ENCODE measurements at places on chromosomes 12 and 14.

- no peak for DNase-seq
These were observed 663 bp downstream of the PTGER2 start for GRCh38 chr14:52314595-52315354.

- no peak for DNase-seq
These were observed 59.0 kb downstream of the CLMN start for GRCh38 chr14:95260537-95261361.

DNA sequence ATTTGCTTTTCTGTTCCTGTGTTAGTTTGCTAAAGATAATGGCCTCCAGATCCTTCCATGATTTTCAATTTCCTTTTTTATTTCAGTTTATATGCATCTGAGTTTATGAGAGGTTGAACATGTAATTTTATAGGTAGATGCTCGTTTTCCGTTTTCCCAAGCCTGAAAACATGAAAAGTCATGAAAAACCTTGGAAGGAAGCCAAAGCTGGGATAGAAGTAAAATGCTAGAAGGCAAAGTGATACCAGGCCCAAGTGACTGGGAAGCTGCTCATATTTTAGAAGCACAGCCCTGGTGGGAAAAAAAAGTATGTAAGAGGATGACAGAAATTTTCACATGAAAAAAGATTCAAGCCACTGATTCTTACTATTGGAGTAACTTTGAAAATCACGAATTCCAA is 290.8 kb downstream of the PRKD1 start:
- no peak for DNase-seq

DNA sequence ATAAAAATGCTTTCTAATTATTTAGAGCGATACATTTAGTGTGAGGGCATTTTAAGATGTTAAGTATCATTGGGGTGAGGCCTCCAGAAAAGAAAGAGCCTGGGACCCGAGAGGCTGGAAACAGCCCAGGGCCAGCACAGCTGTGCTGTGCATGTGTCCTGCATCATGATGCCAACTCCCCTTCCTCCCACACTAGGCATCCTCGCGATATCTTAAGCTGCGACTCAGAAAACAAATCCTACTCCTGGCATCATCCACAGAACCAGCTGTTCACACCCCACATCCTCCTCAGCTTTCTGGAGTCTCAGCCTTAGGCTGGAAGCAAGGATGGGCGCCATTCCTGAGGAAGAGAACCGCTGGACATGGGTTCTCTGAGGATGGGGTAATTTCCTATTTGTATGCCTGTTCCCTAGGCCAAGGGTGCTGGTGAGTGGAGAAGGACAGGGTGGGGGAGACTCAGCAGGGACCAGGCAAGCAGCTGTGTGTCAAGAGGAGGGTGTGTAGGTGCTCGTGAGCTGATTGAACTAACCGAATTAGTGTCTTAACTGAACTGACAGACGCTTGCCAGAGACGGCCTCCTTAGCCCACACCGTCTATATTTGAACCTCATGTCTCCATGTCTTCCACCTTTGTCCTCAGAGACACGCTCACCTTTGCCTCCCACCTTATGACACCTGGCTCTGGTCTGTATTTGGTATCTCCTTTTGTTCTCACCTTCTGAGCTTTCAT is 15.6 kb upstream of the MCRS1 start:
- no peak for DNase-seq

- no peak for DNase-seq
These were observed 135.2 kb downstream of the RERGL start for GRCh38 chr12:17954788-17955187.

DNA sequence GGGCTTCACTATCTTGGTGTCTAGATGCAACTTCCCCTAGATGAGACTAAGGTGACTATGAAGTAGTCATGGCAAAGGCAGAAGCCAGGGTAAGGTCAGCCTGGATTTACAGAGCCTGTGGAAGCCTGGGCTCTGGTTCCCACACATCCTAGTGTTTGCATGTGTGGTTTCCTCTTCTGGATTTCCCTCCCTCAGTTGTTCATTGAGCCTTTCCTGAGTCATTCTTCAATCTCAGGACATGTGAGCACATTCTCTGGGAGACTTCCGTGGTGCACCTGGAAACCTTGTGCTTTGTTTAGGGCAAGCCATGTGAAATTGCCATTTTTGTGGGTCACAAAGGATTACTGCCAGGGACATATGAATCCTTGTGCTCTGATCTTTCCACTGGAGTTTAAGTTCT is 236.6 kb downstream of the C12orf75 start:
- no peak for DNase-seq

GRCh38 chr12:11615481-11615880 is 34.0 kb upstream of the ETV6 start:
- DNase-seq: no peak

DNA sequence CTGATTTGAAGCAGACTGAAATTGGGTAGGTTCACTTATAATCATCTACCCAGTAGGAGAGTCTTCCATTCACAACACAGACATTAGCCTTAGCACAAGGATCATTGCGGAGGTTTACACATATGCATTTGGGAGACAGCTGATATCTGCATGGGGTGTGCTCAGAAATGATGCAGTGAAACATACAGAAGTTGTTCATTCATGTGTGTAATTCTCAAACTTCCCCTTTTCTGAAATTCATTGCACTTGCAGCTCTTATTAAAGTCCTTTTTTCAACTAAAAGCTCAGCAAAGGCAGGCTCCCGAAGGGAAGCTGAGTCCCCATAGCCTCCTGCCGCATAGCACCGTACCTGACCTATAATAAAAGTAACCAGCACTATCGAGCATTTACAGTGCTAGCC is 218.3 kb upstream of the CRY1 start:
- no peak for DNase-seq

GRCh38 chr12:124210991-124211577 is 83.8 kb upstream of the RFLNA start:
- DNase-seq: no peak

DNA sequence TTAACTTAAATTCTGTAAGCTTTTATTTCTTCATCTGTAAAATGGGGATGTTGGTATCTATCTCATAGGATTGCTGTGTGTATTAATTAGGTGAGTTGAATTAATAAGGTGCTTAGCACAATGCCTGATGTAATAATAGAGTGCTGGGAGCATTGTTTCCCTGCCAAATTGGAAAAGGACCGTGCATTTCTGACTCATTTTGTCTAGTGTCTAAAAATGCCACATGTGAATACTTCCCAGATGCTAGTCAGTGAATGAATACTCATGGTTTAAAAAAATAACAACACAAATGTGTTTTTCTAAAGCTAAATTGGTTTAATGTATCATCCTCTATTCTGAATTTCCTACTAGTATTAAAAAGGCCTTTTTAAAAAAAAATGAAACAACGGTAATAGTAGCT is 45.4 kb upstream of the NEDD1 start:
- no peak for DNase-seq

DNA sequence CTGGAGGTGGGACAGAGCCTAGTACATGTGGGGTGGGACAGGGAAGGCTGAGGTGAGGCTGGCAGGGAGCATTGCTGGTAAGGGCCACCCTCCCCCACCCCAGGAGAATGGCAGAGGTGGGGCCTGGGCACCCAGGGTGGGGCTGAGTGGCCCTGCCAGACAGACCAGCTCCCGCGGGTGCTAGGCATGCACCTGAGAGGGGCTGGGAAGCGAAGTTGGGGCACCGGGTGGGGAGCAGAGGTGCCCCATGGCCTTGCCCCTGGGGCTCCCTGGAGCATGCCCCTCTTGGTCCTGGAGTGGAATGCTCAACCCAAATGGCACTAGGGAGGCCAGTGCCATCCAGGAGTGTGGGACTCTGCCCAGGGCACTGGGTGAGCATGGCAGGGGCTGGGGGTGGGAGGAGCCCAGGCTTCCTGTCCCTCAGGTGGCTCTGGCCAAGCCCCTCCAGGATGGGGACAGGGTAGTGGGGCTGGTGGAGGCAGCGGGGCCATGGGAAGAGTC is 1.3 kb downstream of the TNFAIP2 start:
- DNase-seq: no peak

DNA sequence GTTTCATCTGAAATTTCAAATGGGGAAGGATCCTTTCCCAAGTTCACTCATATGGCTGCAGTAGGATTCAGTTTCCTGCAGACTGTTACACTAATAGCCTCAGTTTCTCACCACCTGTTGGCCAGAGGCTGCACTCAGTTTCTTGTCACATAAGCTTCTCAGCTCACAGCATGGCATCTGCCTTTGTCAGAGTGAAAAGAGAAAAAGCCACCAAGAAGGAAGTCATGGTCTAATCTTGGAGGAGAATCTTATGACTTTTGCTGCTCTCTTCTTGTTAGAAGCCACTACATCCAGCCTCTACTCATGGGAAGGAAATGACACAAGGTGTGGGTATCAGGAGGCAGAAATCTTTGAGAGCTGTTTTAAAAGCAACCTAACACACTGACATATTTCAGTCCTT is 39.4 kb upstream of the BTG1 start:
- DNase-seq: no peak

DNA sequence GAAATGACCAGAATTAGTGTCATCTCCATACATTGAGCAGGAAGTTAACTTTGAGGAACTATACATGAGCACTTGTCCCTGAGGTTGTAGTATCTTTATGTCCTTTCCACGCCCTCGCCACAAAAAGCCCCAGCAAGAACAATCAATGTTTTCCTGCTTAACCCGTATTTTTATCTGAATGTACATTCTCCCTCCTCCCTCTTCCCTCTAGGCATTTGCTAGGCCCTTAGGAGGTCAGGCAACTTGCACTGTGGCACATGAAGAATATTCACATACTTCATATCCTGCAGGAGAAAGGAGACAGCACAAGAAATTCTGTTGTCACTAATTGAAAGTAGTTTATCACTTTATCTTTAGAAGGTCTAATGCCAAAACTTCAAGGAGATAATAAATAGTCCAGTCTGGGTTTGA is 18.1 kb upstream of the DUSP6 start:
- DNase-seq: no peak

- DNase-seq: no peak
These were observed 97.0 kb upstream of the NEDD1 start for GRCh38 chr12:96810057-96810456.

GRCh38 chr12:97464385-97465321 is 2.0 kb downstream of the RMST start:
- no peak for DNase-seq

DNA sequence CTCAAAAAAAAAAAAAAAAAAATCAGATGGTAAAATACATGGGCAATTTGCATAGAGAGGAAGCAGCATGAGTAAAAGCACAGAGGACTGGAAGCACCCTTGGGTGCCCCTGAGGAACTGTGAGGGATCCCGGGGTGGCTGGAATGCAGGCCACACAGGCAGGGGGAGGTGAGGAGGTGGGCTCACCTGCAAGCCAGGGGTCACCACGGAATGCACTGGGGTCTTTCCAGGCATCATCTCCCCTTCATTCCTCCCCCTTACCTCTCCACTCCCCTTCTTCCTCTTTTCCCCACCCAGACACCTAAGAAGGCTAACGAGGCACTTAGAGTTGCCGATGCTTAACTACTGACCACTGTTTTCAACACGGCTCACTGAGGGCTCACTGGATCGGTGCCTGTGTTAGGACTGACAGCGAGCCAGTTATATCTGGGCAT is 14.4 kb upstream of the HIP1R start:
- no peak for DNase-seq

GRCh38 chr14:50061664-50062437 is 54.5 kb downstream of the VCPKMT start:
- DNase-seq: no peak

DNA sequence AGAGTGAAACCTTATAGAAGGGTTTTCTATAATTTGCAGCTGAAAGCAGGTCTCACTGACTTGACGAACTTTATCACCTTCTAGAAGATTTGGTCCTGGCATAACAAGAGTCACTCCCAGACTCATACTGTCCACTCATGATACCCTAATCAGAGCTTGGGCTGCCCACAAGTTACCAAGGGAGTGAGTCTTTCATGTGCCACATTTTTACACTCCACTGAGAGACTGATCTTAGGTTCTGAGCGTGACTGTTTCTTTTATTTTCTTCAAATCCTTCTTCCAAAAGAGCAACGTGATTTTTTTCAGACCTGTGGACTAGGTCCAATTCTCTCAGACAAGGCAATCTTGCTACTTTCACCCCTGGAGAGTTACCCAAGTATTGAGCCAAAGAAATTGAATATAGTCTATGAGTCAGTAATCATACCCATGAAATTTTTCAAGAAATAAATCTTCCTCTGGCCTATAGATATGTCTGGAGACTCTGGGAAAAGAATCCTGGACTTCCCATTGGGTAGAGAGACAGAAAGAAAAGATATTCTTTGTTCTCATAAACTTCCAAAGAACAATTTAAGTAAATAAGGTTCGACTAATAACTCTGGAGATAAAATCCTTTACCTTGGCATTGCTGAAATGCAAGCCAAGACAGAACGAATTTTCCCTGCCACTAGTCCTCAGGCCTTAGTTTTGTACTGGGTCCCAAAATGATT is 26.9 kb downstream of the SIX1 start:
- no peak for DNase-seq

- no peak for DNase-seq
These were observed 45.4 kb upstream of the NR2C1 start for GRCh38 chr12:95118788-95119179.

DNA sequence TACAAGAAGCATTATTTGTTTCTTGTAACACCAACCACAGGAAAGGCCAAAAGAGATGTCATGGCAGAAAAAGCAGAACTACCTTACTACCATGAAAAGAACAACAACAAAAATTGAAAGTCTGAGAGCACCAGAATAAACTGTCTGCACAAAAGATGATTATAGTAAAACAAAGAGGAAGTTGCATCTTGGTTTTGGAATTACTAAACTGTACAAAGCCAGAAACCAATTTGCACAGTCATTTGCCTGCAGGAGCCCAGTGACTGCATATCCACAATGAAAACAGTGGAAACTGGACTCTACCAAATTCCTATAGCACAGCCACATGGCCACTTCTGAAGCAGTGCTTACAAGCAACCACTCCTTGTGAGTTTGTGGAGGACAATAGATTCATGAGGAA is 276.2 kb downstream of the SSPN start:
- no peak for DNase-seq
